ENCODE measurements at places on chromosomes 3 and 15.

DNA sequence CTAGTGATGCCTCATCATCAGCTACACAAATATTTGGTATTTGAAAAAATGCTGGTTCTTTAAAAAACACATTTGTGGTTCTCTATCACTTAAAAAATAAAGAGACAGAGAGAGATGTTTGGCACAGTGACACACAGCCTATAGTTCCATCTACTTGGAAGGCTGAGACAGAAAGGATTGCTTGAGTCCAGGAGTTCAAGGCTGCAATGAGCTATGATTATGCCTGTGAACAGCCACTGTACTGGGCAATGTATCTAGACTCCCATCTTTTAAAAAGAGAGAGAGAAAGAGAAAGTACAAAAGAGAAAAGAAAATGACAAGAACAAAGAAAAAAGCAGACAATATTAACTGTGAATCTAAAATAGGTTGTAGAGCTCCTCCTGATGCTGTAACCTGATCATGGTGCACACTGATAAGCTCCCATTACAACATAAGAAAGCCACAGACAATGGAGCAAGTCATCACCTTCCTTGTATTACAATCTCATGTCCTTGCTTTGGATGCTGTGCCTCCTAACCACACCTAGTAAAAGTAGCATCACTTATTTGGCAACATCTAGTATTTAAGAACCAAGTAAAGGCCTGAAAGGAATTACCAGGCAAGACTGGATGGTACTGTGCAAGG lies 31.7 kb upstream of the MAP4 start:
- no peak for DNase-seq

DNA sequence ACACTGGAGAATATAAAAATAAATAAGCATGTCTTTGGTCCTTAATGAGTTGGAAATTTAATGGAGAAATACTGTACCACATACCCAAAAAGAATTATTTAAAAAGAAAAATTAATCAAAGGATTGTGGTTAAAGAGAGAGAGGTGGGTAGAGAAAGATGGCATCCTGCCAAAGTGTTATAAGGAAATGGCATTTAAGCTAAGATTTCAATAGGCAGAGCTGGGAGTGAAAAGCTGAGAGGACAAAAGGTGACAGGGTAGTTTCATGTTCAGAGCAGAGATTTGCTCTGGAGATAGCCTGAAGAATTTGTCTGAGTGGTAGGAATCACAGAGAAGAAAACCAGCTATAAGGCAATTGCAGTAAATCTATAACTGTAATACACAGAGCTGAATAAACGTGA lies 181.0 kb downstream of the SI start:
- no peak for DNase-seq

- no peak for DNase-seq
Observed at GRCh38 chr3:48352546-48352945, 19.1 kb upstream of the SPINK8 start.

DNA sequence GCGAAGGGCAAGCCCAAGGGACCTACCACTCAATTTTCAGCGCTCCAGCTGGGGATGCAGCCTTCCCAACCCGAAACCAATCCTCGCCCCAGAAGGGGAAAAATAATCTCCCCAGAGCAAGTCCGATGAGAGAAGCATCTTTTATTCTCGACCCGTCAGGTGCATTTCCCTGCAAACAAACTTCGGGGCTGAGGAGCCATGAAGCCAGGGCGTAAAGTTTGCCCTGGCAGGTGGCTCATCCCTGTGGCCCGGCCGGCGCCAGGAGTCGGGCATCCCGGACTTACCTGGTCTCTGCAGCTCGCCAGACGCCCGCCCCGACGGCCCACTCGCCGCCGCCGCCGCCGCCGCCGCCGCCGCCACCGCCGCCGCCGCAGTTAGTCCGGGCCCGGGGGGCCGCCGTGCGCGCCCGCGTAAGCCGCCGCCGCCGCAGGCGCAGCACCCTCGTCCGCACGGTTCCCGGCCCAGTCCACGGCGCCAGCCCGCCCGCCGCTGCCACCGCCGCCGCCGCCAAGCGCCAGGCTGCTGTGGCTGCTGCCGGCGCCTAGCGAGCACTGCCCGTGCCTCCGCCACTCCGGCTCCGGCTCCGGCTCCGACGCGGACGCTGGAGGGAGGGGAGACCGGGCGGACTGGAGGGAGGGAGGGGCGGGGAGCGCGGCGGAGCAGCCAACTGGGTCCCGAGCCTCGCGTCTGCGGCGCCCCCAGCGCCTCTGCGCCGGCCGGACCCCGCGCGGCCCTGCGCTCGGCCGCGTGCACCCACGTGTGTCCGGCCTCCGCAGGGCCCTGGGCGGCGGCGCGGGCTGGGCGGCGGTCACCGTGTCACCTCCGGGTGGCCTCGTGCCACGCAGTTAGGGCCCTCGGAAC lies at the start of gene CNTN3:
TSS of gene CNTN3 (minus strand) at position 553 of the 861 bp plus-strand sequence. CDS start 93,547 bp downstream, outside the sequence.
- DNase-seq = peak; percentile 80

GRCh38 chr15:67396114-67396513 lies 124.8 kb upstream of the C15orf61 start:
- no peak for DNase-seq

DNA sequence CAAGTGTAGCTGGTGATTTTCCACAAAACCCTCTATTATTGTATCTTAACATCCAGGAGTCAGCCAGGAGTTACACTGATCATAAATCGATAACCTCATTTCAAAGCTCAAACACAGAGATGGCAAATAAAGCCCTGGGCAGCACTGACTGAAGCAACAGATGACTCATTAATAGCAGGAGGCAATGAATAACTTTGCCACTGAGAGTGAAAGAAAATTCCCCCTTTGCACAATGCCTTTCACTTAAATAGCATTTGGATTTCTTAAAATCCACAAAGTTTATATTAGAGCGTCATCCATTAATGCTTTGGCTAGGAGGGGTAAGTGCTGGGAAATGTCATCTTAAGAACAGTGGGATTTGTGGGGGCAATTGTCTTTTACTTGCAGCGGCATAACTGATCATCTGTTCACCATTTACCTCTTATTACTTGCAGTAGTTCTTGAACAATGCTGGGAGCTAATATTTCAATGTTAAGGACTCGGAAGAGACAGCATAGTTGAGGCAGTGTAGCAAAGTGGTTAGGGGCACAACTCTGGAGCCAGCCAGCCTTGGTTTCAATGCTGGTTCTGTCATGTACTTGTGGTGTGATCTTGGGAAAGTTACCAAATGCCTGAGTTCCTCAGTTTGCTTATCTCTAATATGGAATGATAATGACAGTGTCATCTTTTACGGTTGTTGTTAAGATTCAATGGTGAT lies 630.4 kb upstream of the TBL1XR1 start:
- DNase-seq = no peak
